Activated CD4-positive, alpha-beta T cell treated with anti-CD3 and anti-CD28 coated beads for 24 hours (primary cell): ENCODE measurements at places on chromosomes 2 and 18.

DNA sequence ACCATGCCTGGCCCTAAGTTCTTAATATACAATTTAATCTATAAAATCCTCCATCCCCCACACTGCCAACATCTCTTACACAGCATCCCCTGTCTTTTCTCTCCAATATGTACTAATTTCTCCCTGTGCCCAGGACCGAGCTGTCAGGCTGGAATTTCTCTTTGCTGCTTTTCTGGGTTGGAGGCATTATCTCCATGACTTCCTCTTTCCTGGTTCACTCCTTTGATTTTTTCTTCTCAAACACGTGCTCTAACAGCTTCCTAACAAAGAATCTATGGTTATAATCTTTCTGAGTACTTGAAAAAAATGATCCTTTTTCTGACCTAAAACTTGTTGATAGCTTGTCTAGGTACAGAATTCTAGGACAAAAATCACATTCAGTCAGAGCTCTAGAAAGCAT lies 112.8 kb downstream of the C1D start:
- DNase-seq: no peak

- no peak for DNase-seq
Measured at GRCh38 chr2:198322275-198322674, 517.9 kb downstream of the PLCL1 start.

GRCh38 chr2:151020411-151020810 lies 241.3 kb downstream of the RBM43 start:
- DNase-seq: no peak

GRCh38 chr18:11689669-11690565 lies 853 bp downstream of the GNAL start:
- DNase-seq: no peak

DNA sequence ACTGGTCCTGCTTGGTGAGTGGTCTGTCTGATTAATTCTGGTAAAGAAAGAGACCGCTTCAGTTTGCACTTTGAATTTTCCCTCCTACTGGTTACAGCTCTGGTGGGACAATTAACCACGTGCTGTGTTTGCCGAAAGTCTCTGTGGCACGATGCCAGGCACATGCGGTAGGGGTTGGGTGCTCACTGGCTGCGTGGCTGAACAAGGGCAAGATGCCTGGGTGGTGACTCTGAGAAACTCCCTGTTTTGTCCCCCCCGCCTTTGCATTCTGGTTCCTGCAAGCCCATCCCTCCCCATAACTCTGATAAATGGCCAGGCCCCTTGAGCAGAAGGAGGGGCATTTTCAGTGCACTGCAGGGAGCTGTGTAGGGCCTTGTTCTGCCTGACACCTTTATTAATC lies 206.1 kb downstream of the TFCP2L1 start:
- no peak for DNase-seq

GRCh38 chr2:65278531-65278981 lies 50.9 kb downstream of the ACTR2 start:
- DNase-seq: no peak

DNA sequence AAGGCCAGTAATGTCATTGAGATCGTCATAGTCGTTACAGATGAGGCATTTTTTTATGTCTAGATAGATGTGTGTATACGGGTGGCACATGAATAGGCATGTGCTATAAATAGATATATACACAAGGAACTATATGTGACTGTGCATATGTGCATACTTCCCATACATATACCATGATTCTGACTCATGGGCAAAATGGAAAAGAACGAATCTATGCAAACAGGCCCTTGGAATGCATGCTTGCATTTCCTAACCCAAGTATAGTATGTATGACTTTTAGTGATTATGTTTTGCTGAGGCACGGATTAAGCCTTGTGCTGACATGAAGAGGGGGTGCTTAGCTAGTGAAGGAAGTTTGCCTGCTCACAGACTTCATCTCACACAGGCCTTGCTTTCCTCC lies 111.7 kb downstream of the BCL11A start:
- no peak for DNase-seq

DNA sequence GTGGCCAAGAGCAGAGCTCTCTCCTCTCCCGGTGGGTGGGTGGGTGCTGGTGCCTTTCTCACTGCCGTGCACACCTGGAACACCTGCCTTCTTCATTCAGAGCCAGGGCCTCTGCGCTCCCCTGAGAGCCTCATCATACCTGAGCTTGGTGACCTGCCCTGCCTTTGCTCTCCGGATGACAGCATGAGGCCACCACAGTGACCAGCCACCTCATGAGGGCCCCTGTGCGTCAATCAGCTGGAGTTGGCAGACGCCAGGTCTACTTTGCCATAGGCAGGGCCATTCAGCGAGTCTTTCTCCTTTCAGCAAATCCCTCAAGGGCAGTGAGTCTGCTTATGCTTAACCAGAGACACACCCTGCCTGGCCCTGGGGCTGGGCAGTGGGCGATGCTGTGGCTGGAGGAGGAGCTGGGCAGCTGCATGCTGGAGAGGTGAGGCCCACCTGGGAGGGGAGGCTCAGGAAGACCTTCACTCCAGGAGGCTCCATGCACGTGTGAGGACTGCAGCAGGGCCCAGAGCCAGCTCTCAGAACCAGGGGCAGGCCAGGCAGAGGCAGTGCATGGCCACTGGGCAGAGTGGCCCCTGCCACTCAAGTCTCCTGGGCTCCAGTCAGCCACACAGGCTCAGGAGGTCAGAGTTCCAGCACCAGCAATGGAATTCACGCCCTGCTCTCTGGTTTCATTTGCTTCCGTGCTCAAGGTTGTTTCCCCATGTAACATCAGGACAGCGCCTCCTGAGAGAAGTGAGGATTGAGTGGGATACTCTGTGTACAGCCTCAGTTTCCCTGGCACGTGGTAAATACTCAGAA lies 417.5 kb upstream of the MYT1L start:
- no peak for DNase-seq

DNA sequence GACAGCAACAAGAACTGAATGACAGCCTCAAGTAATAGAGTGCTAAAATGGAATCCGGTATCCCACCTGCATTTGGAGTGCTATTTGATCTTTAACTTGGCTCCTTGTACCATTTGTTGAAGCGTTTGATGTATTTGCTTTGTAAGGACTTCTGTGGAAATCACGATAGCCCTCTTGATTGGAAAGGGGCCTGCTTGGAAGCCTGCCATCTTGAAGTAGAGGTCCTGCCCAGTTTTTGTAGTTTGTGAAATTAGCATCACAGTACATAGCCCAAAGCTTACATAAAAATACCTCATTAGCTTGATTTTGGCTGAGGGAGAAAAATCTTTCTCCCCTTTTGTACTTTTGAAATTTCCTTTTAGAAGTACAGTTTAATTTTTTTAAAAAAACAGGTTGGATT lies 2.7 kb downstream of the CDCA7 start:
- no peak for DNase-seq

- no peak for DNase-seq
Measured at GRCh38 chr2:40440835-40441234, 11.1 kb downstream of the SLC8A1 start.

DNA sequence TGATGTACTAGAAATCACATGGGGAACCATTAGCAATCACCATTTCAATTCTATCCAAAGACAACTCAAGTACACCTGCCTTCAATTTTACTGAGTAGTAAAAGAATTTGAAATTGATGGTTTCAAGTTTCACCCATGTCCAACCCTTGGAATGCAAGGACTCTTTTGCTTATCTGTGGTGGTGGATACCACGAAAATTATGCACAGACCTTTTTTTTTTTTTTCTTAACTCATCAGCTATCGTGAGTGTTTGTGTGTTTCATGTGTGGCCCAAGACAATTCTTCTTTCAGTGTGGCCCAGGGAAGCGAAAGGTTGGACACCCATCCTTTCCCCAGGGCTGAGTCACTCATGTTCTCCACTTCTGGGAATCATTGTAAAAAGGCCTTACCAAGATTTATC lies 23.1 kb downstream of the ID2 start:
- DNase-seq: no peak

DNA sequence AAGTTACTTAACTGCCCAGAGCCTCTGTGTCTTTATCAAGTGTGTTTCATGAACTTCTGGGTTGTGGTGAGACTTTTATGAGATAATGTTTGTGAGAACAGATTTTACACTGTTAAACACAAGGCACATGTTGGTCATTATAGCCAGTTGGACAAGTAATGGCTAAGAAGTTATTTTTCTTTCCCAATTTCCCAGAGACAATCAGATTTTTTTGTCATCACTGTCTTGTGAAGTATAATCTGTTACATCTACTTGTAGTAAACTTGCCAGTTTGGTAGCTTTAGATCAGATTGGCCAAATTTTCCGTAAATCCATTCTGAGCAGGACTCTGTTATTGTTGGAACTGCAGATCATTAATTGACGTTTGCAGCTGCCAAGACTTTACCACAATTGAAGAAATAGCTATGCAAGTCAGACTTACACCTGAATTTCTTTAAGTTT lies 838.8 kb downstream of the SLC4A3 start:
- DNase-seq: no peak

- DNase-seq: no peak
Measured at GRCh38 chr2:136057023-136057801, 60.7 kb downstream of the CXCR4 start.

GRCh38 chr2:8487461-8487932 lies 194.4 kb upstream of the ID2 start:
- DNase-seq: no peak

- no peak for DNase-seq
Measured at GRCh38 chr18:50065527-50065926, 129.4 kb downstream of the MYO5B start.

- no peak for DNase-seq
Measured at GRCh38 chr2:230909841-230910545, 15.0 kb downstream of the GPR55 start.

DNA sequence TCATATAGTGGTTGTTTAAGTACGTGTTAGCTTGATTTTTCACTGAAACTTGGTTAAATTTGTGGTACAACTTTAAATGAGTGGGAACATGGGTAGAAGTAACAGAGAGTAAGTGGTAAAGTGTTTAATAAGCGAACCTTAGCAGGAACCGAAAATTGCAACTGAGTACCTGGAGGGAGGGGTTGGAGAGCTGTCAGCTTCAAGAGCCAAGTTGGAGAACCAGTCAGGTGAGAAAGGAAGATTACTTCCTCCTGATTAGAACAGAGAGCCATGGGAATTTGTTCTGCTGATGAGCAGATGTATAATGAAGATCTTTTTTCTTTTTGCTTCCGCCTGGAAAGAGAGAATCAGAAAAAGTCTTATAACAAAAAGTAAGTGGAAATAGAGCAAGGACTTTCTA lies 158.4 kb upstream of the CDH7 start:
- no peak for DNase-seq
